ENCODE measurements at places on chromosomes 7 and 10.

DNA sequence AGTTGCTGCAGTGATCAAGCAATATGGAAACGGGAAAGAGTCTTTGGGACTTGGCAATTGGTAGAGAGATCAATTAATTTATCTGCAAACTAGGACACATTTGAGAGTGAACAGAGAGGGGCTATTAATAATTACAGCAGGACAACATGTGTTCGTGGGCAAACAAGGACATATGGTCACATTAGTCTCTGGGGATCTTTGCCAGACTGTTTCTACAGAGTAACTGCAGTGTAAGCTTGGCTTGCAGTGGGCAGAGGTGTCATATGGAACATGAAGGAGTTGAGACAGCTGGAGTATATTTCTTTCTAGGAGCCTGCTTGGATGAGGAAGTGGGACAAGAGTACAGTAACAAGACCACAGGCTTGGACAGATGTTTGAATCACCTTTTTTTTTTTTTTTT is 232.1 kb upstream of the LYZL1 start:
- DNase-seq = no peak

- no peak for DNase-seq
These were observed 604.9 kb downstream of the LRMDA start for GRCh38 chr10:76036111-76036940.

DNA sequence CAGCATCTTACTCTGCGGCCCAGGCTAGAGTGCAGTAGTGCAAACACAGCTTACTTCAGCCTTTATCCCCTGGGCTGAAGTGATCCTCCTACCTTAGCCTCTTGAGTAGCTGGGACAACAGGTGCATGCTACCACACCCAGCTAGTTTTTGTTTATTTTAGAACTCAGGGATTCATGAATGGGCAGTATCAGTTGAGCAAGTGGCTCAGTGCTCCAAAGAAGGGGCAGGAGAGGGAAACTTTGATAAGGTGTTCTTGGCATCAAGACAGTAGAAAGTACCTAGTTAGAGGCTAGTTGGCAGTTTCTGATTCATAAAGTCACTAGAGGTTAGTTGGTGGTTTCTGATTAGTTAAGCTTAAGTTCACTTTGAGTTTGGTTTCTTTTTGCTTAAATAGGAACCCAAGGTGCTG is 18.4 kb downstream of the TRIM24 start:
- no peak for DNase-seq

- no peak for DNase-seq
These were observed 507 bp downstream of the PDZD8 start for GRCh38 chr10:117374506-117375359.

DNA sequence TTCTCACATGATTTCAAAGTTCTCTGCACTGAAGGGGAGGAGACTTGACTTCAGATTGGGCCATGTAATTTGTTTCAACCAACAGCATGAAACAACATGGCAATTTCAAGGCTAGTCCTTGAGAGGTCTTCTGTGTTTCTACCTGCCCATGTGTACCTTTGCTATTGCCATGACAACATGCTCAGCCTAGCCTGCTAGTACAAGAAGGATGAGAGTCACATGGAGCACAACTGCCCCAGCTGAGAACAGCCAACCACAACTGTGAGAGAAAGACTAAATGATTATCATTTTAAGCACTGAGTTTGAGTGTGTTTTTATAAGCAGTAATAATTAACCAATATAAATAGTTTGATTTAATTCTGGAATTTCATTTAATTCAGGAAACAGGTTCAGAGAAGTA is 41.9 kb downstream of the ANKMY2 start:
- DNase-seq = no peak

DNA sequence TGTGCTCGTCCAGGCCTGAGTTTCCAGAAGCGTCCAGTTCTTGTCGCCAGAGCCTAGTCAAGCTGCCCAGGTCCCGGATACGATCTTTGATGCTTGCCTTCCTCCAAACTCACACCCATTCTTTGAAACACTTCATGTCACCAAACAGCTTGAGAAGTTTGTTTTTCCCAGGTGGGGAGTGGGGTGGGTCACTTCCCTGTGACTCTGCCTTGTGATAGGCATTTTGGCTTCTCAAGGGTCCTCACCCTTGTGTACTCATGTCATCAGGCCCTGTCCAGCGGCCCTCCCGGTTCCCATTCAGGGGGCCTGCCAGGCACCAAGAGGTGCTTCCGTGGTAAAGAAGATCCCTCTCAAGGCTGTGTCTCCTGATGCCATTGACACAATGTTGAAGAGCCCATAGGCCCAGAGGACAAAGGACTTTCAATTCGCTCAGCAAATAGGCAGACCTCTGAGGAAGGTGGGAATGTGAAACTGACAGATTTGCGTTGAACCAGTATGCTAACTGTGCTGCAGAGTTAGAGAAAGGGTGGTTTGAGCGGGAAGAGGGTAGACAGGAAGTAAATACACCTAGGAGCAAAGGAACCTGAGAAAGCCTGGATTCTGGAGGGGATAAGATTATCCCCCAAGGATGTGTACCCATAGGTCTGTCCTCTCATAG is 24.7 kb upstream of the SFTPA1 start:
- DNase-seq = no peak

GRCh38 chr7:36313607-36314006 is 76.1 kb upstream of the ANLN start:
- DNase-seq = no peak

GRCh38 chr7:101779267-101779666 is 38.2 kb upstream of the CUX1 start:
- DNase-seq = no peak

All from cortex of kidney (tissue), 1 donor.